ENCODE measurements at places on chromosomes 12 and 14.

GRCh38 chr12:115943310-115943629 is 334.2 kb downstream of the MED13L start:
- DNase-seq = no peak

- DNase-seq = no peak
These were observed 69.0 kb upstream of the DUSP6 start for GRCh38 chr12:89421092-89421835.

DNA sequence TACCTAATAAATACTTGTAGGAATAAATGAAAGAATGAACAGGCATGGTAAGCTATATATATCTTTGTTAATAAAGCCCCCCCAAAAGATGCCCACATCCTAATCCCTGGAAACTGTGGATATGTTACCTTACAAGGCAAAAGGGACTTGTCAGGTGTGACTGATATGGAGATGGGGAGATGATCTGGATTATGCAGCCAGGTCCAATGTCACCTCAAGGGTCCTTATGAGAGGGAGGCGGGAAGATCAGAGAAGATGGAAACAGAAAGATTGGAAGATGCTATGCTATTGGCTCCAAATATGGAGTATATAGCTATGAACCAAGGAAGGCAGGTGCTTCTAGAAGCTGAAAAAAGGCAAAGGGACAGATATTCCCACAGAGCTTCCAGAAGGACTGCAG is 3.4 kb downstream of the RBM19 start:
- no peak for DNase-seq

DNA sequence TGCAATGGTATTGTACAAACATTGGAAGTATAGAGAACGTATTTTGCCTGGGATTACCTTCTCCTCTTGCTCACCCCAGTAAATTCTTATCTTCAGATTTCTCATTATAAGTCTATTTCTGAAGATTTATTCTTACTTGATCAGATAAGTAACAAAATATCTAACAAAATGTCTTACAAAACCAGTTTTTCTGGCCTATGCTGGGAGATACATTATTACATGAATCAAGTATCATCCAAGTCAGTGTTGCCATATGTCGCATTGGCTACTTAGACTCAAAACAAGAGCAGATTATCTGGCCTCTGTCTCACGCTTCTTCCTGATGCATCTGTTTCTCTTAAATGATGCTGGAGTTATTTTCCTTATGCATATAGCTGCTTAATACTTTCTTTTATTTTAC is 408.5 kb downstream of the CCER1 start:
- DNase-seq = no peak

- no peak for DNase-seq
These were observed 146.5 kb downstream of the SRGAP1 start for GRCh38 chr12:63990828-63991547.

- DNase-seq = no peak
These were observed 17.4 kb upstream of the PYGL start for GRCh38 chr14:50961605-50962221.

DNA sequence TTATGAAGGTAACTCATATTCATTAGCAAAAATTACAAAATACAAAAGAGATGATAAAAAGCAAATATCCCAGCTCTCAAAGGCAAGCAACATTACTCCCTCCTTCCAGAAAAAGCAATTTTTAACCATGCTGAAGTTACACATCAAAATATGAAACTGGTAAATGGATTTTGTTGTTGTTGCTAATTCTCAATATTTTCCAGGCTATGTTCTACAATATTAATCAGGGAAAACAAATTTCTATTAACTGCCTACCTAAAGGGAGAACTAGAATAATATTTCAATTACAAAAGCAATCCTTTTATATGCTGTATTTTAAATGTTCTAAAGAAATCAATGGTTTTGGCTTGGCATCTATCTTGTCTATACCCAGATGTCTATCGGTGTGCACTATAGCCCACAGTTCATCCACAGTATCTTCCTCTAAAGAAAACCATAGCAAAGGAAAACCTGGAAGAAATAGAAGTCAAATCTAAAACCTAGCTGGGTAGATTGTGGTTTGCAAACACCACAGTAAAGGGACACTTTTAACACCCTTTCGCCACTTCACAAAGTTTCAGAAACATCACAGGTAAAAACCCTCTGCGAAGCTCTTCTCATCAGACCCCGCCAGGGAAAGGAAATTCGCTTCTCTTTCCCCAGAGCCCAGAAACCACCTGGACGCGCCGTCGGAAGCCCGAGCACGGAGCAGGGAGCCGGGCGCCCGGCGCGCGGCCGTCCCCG is 32.0 kb downstream of the TC2N start:
- DNase-seq = no peak

GRCh38 chr12:124289634-124290600 is 5.0 kb upstream of the RFLNA start:
- no peak for DNase-seq

DNA sequence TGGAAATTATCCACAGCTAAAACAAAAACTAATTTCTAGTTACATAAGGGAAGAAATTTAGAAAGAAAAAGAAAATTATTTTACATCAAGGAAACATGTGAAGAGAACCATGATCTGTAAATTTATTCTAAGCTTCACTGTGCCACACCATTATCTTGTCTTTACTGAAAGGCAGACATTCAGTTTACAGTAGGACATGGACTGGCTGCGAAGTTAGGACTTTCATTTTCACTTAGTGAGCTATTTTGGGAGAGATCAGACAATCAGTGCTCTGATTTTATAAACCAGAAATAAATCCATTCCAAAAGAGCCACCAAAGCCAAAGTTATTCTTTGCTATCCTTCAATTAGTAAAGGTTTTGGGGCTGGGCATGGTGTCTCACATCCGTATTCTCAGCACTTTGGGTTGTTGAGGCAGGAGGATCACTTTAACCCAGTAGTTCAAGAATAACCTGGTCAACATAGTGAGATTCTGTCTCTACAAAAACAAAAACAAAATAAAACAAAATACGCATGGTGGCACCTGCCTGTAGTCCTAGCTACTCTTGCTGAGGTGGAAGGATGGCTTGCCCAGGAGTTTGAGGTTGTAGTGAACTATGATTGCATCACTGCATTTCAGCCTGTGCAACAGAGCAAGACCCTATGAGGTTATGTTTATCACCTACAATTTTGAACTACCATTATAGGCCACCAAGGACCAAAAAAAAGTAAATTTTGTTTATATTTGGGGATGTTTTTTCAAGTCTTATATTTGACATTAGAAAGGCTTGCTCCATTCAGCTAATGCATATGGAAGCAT is 1084.8 kb upstream of the ATXN7L3B start:
- no peak for DNase-seq

DNA sequence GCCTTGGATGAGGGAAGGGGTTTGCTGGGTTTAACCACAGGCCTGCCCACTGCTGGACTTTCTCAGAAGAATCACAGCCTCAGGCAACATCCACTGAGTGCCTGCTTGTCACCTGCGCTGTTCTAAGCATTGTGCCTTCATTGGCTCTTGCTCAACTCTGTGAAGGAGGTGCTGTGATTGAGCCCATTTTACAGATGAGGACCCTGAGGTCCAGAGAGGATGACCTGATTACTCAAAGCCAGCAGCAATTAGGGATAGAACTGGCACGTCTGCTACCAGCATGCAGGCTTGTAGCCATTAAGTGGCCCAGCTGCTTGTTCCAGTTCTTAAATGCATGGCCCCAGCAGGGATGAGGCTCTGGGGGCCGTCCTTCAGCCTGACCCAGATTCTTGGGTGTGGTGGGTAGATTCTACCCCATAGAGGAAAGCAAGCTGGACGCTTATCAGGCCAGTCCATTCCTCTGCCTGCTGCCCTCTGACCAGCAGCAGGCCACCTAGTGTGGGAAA is 54.6 kb downstream of the ESRRB start:
- no peak for DNase-seq

- DNase-seq = no peak
These were observed 59.9 kb downstream of the PKP2 start for GRCh38 chr12:32836710-32837109.

DNA sequence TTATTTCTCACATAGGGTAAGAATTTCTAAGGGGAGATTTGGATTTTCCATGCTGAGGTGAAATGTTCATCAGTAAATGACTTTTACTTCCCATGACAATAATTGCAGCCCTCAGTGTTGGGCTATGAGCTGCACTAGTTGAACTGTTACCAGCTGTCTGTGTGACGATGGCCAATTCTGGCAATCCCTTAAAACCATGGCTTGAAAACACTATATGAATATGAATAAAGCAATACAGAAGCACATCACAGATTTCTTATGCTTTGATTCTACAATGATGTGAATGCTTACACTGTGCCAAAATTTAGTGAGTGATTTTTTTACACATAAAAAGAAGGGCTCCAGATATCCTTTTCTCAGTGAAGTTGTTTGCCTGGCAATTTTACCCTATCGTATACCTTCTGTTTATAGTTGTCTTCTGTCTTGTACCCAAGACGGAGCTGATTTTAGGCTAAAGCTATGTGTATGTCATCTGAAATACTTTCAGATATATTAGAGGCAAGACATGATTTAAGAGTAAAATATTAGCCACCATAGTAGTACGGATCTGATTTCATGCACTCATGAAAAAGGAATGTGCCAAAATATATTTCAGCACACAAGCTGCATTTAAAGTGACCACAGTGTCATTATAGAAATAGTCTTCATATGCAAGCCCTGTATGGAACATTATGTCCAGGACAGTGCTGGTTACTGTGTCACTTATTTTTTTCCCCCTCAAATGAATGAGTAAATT is 52.0 kb downstream of the SLC38A4 start:
- no peak for DNase-seq

DNA sequence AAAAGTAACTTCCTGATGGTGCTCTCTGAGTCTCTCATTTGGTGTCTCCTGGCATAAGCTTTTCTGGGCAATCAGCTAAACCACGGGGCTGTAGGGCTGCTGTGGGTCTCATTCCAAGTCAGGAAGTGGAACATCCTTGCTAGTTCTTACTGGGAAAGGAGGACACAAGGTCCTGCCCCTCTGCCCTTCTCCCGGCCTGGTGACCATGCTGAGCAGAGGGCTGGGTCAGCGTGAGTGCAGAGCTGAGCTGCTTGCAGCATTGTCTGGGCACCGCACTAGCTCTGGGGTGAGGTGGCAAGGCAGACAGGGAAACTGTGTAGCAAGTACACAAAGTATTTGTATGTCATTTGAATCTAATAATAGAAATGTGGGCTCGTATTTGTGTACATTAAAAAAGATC is 45.0 kb upstream of the ASPG start:
- DNase-seq = no peak

DNA sequence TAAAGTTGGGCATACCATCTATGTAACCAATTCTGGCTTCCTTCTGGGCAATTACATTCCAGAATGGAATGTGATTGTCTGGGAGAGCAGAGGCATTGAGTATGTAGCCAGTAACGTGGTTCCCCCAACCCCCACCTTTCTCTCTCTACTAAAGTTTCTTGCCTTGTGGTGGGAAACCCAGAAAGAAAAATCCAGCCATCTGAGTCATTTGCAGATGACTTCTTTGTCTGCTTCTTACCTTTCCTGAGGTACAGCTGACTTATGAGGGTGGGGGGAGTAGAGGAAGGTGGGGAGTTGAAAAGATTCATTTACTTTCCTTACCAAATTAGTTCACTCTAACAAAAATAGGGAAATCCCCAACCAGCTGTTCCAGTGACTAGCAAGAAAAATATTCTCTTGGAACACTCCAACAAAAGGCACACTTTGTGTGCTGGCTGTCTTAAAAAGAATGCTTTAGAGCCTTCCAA is 112.1 kb upstream of the FRMD6 start:
- no peak for DNase-seq

- DNase-seq = no peak
These were observed 8.4 kb downstream of the LRFN5 start for GRCh38 chr14:41615011-41615595.

DNA sequence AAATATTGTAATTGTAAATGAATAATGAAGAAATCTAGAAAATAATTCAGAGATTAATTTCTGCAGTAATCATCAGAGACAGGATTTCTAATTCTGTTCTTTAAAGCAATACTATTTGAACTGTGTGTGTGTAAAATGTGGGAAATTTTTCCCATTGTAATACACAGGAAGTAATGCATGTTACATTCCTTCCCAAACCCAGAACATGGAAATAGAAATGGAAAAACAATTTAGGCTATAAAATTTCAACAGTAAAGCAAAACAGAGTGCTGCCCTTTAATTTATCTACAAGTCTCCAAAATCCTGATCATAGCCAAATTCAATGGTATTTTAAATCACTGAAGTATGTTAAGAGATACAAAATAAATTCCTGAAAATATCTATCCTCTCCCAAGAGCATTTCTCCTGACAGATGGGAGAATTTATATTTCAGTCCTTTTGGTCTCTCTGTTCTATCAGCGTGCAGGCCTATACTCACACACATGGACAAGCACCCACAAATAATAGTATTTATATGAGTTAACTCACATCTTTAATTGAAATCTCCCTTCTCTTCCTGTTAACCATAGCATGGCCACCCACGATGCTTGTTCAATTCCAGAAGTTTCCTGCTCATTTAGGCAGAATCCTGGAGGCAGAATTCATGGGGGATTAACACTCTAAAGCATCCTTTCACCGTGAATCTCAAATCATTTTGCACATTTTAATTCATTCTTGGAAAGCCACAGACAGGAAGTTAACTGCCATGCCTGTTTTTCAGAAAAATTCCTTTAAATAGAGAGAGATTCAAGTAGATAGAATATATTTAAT is 1465.4 kb upstream of the FLRT2 start:
- DNase-seq = no peak

GRCh38 chr12:78696267-78696666 is 168.3 kb upstream of the SYT1 start:
- DNase-seq = no peak

DNA sequence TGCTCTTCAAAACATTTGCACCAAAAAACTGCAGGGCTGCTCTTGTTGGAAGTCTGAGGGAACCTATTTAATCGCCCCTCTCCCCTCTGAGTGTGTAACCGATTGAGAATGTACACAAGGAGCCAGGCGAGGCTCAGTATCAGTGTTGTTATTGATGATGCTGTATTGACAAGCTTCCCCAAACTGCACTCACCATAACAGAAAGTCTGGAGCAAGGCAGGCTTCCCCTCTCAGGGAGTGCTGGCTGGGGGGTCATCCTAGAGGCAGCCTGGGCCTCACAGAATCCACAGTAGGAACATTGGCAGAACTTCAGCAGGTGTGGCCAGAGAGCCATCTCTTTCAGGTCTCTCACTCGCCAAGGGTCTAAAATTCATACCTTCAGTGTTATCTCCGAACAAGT is 58.1 kb upstream of the TUNAR start:
- no peak for DNase-seq

DNA sequence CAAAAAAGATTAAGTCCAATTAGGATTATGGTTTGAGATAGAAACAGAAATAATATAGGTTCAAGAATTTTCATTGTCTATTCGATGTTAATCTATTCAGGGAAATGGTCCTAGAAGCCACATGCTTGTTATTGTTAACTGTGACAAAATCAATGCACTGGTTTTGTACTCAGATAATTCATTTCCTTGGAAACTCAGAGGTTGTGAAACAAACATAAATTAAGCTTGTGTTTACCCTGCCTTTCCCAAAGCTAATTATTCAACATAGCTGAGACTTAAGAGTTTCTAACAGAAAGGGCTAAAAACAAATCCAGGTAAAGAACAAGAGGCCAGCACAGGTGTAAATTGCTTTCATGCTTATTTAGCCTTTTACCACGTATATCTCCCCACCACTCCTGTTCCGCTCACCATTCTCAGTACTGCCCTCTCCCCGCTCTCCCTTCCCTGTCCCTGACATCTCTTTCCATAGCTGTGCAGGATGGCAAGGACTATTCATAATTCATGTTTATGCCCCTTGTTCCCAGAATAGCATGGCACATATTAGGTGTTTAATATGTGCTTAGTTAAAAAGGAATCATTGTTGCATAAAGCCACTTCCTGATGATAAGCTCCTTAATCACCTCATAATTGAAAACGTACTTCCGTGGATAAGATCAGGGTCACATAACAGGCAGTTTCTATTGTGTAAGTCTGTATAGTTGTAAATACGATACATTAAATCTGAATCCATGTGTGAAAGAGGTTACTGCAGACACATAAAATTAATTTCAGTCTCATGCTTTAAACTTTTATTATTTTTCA is 131.8 kb upstream of the USP15 start:
- no peak for DNase-seq
